ENCODE measurements at places on chromosomes 1 and 21.

GRCh38 chr1:227032396-227032795, 92.3 kb downstream of the COQ8A start:
- no peak for DNase-seq

DNA sequence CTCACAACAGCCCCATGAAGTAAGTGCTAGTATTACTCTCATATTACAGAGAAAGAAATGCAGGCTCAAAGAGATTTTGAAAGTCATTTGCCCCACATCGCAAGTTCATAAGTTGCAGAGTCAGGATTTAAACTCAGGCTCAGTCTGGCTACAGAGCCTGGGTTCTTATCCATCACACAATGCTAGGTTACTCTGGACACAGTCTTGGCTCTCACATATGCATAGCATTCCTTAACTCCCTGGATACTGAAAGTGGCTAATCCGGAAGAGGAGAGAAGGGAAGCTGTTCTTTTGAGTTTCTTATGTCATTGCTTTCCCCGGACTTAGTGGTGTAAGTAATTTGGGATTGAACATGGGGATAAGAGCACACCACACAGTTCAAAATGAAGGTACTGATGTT, 357.4 kb upstream of the PLXNA2 start:
- no peak for DNase-seq

DNA sequence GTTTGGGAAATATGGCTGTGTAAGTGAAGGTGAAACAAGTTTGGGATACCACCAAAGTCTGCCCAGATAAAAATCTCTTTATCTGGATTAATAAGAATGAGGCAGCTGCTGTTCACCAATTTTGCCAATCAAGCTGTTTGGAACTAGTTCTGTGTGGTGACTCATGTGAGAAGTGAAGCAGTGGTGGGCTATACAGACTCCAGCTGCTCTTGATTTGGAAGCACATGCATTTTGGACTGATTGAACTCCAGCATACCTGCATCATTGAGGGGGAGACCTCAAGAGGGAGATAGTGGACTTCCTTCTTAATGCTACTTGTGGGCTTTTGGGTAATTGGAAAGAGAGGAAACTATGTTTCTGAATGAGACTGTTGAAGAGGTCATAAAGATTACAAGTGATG, 99.2 kb upstream of the B3GALT2 start:
- no peak for DNase-seq

DNA sequence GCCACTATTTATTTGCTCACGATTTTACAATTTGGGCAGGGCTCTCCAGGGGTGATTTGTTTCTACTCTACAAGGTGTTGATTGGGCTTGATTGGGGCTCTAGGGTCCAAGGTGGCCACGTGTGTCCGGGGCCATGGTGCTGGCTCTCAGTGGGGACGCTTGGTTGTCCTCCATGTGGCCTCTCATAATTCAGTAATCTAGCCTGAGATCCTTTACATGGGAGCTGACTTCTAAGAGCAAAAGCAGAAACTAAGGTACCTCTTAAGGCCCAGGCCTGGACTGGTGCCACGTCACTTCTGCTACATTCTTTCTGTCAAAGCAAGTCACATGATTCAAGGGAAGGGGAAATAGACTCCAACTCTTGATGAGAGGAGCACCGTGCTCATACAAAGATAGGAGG, 8.1 kb upstream of the PSRC1 start:
- DNase-seq, result no peak

- no peak for DNase-seq
Measured at GRCh38 chr1:56516539-56517252, 62.7 kb downstream of the PLPP3 start.

DNA sequence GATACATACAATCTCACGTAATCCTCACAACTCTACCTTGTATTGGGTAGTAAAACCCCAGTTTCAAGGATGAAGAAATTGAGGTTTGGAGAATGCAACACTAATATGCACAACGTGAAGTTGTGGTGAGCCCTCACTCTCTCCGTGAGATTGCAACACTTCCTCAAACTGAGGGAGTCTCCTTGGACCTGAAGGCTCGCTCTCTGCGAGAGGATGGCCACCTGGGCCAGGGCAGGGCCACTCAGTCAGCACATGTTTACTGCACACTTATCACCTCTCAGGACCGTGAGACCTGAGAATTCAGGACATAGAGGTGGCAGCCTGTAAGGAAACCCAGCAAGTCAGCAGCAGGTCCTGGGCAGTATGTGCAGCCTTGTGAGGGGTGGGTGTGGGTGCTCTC, 8.7 kb downstream of the SH3BP5L start:
- no peak for DNase-seq

DNA sequence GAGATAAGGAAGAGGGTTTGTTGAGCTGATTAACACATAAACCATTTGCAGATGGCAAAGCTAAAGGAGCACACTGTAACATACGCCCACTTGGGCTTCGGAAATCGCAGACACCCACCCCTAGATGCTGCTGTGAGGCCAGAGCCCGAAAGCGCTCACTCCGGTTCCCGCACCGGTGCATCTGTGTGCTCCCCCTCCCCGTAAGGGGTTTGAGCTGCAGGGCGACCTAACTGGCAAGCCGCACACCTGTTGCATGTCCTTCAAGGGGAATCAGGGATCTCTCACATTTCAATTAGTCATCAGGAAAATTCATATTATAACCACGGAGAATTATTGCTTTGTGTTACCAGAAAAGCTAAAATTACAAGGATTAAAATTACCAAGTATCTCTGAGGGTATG, 1.4 kb upstream of the CFH start:
- DNase-seq, result no peak

DNA sequence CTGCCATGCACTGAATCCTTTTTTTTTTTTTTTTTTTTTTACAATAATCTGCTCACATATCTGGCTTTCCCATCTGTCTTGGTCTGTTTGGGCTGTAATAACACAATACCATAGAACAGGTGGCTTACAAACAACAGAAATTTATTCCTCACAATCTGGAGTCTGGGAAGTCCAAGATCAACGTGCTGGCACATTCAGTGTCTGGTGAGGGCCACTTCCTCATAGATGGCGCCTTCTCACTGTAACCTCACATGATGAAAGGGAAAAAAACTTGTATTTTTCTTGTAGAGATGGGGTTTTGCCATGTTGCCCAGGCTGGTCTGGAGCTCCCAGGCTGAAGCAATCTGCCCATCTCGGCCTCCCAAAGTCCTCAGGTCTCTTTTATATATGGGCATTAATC, 13.0 kb upstream of the PARP1 start:
- no peak for DNase-seq

DNA sequence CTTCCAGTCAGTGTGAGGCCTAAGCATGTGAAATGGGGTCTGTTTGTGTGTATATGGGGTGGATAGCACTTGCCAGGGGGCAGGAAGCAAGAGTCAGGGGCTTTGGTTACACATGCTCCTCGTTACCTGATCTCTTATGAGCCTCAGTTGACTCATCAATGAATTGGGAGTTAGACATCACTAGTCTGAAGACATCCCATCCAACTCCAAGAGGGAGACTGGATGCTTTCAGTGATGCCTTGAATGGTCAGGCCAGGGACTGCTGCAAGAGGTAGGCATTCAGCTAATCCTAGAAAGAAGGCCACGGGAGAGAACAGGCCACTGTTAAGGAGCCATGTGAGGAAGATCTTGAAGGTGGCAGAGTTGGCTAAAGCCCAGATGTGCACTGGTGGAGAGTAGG, 6.3 kb downstream of the RAB25 start:
- no peak for DNase-seq
